Fibroblast of gingiva (primary cell): ENCODE measurements at places on chromosomes 2 and 18.

DNA sequence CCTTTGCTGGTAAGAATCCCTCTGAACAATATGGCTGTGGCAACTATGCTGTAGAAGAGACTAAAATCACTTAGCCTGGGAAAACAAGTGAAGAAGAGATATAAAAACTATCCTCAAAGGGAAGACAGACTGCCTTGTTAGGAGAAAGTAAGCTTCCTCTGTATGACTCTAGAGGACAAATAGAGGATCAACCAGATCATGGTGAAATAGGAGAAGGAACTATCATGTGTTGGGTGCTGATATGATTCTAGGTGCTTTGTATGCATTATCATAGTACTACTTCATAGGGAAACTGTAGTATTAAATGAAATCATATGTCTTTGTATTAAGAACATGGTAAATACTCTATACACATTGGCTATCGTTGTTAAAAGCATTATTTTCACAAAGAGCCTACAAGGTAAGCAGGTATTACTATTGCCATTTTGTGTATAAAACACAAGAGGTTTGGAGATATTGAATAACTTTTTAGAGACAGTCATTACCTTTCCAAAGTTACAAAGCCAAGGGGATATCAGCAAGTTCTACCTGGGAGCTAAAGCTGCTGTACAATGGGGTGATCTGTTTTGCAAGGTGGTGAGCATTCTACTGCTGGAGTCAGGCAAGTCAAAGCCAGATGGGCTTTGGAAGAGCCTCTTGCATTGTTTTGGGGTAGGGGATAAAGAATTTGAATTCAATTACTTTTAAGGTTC, 402.6 kb downstream of the ALK start:
- no peak for DNase-seq

DNA sequence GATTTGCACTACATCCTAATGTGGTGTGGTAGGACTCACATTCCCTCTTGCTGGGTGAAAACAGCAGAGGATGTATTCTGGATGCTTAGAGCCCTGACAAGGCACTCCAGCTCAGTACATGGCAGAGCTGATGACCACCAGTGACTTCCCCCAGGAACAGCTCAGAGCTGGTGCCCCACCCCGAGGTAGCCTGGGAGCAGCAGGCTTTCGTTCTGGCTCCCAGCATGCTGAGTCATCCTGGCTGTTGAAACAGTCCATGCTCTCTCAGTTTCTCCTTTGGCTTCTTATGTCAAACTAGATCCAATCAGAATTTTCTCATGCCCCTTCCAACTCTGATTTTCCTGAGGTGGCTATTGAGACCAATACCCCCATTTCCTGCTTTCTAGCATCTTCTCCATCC, 438.2 kb downstream of the NBAS start:
- DNase-seq = no peak

DNA sequence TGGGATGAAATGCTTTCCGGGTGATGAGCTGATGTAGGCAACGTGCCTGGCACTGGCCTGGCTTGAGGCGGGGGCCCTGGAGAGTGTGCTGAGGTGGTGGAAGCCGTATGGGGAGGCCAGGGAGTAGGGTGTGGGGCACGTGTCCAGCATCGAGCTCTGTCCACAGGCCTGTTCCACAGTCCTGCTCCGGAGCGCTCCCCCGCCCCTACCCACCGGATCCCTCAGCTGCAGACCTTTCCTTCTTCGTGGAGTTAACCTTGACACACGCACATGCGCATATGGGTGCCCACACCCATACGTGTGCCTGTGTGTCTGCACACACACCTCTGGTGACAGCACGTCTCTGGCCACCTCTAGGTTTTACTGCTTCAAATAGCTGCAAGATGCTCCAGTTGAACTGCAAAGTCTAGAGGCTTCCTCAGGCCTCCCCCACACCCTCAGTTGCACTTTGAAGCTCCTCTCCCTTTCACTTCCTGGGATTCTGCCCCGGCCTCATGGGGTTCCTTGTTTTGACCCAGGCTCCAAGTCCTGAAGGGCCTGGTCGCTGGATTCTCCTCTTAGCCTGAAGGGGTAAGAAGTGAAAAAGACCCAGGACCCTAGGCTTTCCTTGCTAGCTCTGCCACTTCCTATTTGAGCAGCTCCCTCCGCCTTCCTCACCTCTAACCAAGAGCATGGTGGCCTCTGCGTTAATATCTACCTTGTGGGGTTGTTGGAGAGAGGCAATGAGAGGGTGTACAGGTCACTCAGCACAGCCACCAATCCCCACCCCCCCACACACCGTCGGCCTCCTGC, 49.5 kb downstream of the INHBB start:
- DNase-seq = no peak

- no peak for DNase-seq
Observed at GRCh38 chr18:21408681-21409080, 166.6 kb downstream of the GREB1L start.

DNA sequence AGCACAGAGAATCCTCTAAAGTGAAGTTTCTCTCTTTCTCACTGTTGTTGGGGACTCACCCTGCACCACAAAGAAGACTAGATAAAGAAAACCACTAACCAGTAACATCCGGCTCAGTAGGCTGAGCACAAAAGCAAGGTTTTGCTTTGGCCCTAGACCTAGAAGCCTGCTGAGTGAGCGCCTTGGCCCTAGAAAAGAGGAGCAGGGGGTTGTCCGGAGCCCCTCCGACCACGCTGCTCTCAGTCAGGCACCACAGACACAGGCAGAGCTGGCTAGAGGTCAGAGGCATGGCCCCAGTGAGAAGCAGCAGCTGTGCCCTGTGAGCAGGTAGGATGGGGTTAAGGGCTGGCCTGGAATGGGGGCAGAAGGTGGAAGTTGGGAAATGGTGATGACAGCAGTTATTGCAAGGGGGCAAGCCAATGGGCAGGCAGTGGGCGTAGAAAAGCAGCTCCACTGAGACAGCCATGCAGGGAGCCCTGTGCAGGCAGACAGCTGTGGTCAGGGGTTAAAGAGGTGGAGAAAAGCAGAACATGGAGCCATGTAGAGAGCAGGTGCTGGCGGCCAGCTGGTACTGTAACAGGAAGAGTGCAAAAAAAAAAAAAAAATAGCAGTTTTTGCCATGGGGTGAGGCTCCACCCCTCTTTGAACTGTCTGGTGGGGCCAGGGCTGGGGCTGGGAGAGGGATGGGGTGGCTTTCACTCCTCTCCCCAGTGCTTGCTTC, 36.9 kb upstream of the SLC14A1 start:
- DNase-seq = no peak
